ENCODE measurements at places on chromosomes 1 and 21.
A peak's percentile ranks its signal among the peaks of the same experiment; 100 is the strongest.

DNA sequence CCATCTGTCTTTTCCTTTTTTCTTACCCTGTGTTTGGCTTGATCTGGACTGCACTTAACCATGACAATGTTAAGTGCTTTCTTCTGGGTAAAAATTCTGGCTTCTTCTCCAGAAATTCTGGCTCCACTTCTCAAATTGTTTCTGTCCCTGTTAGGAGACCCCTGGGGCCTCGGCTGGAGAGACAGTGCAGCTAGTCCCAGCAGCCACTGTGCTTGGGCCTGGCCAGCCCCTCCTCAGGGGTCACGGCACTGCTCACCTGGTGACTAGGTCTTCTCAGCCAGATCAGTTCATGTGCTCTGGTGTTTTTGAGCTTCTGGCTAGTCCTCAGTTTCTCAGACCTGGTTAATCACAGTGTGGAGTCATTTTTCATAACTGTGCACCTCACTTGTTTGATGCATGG is 72.4 kb downstream of the ADARB1 start:
- no peak for DNase-seq

GRCh38 chr1:189563784-189564183 is 913.9 kb downstream of the BRINP3 start:
- no peak for DNase-seq

DNA sequence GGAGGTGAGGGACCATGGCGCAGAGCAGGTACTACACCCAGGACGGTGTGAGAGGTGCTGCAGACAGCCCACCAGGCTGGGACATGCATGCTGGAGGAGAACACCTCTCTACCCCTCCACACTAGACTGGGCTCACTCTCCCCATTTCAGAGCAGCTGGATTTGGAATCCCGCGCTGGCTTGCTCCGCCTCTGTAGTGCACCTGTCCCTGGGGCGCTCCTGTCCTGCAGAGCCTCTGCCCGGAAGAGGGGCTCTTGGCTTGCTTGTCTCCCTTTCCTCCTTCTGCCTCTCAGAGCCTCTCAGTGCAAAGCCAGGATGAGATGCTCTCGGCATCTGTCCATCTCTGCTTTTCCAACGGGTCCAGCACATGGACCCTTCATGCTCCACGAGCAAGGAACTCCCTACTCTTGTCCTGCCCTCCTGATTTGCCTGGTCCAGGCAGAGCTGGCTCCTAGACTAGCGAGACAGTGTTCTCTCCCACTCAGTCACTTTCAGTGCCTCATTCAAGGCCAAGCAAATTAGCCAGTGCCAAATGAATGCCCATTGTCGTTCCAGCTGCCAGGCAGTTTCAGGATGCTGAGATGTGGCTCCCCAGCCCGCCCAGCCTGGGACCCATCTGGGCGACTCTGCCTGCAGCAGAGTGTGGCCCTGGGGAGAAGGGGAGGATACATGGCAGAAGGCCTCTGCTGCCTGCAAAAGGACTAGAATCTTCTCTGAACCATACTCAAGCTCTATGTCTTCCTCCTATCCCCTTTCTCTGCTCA is 33.7 kb downstream of the CDCA8 start:
- no peak for DNase-seq

GRCh38 chr1:154884869-154885701 is 15.0 kb upstream of the KCNN3 start:
- no peak for DNase-seq

DNA sequence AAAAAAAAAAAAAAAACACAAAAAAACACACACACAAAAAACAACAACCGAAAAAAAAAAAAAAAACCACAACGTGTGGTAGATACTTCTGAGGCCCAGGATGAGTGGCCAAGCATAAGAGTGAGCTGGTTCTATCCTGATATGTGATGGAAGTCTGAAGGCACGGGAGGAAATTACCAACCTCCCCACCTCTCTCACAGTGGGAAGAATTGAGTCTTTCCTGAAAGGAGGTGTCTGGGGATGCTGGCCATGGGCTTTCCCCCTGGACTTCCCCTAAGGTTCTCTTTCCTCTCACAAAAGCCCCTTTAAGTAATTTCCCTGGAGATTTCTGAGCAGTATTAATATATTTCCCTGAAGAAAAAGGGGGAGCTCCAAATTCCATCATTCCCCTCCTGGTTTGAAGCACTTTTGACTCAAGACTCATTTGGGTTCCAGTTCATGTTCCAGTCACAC is 5.2 kb downstream of the TMCC2 start:
- DNase-seq = no peak

- peak; percentile 45 for DNase-seq
Observed at GRCh38 chr1:89598450-89599331, 34.2 kb upstream of the LRRC8C start.

DNA sequence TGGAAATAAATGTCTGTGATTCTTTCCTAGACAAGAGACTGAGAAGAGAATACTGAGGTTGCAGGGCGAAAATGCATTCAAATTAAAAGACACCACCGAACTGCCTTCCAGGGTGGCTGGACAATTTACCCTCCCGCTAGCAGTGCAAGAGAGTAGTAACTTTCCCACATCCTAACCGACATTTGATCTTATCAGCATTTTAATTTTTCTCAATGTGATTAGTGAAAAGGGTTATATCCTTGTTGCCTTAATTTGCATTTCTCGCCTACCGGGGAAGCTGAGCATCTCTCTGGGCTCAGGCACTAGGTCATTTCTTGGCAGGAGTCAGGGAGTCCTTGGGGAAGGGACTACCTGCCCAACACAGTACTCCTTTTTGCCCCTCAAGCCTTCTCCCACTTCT is 2.8 kb downstream of the TNFRSF8 start:
- DNase-seq = no peak
